AG08395 (cell line): ENCODE measurements at places on chromosomes 7 and 10.

DNA sequence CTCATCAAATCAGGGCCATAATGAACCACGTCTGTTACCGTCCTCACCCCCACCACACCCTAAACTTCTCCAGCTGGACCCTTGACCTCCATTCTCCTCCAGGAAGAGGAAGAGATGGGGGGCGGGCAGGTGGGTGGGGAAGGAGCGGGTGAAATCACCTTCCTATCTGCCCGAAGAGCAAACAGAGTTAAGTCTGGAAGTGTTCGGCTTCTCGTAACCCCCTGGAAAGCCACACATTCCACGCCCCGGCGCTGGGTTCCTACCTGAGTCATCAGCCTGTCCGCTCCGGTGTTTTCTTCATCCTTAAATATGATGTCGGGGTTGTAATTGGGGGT lies 736 bp downstream of the SHH start:
- no peak for DNase-seq

DNA sequence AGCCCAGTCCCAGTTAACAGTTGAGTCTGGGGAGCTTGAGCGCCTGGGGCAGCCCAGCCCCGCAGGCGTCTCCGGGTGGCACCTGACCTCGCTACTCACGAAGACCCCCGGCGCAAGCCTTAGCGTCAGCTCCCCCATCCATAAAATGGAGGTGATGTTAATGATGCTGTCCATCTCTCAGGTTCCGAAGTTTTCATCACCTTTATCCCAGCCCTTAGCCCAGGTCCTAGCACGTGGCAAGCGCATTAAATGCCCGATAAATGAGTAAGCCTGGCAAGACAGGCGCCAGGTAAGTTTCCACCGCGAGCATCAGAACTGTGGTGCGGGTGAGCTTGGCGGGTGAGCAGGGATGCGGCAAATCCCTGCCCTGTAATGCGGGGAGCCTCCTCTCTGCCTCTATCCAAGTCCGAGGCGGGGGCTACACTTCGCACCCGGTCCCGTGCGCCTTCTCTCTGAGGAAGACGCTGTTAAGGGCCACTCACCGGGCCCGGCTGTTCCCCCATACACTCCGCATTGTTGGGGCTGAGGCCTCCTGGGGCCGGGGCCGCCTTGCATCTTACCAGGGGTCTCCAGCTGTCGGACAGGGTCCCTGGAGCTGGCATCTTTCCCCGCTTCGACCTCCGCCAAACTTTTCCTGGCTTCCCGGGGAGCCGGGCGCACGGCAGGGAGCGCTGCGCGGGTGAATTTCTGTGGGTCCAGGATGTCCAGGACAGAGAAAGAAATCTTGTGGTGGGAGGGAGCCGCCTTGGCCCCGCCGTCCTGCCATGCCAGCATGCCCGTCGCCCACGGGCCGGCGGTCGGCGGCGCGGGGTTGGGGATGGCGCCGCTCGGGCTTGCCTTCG lies 444 bp downstream of the NKX1-2 start:
- DNase-seq = no peak

- no peak for DNase-seq
Measured at GRCh38 chr7:93629291-93629801, 54.8 kb upstream of the CALCR start.

- no peak for DNase-seq
Measured at GRCh38 chr10:44979281-44980191, 927 bp upstream of the DEPP1 start.

- no peak for DNase-seq
Measured at GRCh38 chr10:124265391-124265745, 153.4 kb downstream of the OAT start.

DNA sequence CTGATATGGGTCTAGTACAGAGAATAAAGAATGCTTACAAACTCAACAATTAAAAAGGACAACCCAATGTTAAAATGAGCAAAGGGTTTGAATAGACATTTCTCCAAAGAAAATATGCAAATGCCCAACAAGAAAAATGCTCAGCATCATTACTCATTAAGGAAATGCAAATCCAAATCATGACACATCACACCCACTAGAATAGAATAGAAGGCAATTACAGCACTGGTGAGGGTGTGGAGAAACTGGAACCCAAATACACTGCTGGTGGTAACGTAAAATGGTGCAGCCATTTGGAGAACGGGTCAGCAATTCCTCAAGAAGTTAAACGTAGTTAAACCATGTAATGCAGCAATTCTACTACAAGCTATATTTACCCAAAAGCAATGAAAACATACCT lies 53.8 kb downstream of the KDM7A start:
- DNase-seq = no peak

GRCh38 chr7:132575982-132576720 lies at the start of gene PLXNA4:
PLXNA4 (minus strand) TSS chr7:132576470; CDS start chr7:132508693, 67,777 bp downstream.
- DNase-seq = no peak

GRCh38 chr10:48714088-48714487 lies 29.4 kb downstream of the WDFY4 start:
- no peak for DNase-seq

DNA sequence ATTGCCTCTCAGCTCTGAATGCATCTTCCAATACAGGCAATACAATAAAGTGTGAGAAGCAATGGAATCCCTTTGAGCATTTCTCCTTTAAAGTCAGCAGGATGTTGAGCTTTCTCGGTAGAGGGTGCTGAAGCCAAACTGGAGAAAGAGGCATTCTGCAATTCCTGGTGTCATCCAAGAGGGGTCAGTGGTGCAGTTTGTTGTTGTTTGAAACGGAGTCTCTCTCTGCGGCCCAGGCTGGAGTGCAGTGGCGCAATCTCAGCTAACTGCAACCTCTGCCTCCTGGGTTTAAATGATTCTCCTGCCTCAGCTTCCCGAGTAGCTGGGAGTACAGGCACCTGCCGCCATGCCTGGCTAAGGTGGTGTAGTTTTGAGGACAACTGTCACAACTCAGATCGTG lies 486.5 kb downstream of the CALN1 start:
- no peak for DNase-seq

DNA sequence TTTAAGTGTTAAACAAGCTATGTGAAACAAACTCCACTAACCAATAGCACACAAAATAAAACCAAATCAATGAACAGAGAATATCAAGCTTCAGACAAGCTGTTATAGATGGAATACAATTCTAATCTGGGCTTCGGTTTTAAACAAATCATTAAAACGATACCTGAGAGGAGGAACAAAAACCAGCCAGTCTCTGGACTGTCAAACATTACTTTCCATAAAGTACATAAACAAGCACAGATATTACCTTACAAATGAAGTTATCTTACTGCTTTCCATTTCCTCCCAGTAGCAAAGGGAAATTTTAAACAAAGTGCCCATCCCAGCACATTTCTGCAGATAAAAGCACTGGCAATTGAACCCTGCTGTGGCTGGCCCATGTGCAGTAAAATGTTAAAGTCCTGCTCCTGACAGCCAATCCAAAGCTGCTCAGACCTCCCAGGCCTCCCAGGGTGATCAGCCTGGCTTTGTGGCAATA lies 128.0 kb downstream of the NRCAM start:
- DNase-seq = no peak

DNA sequence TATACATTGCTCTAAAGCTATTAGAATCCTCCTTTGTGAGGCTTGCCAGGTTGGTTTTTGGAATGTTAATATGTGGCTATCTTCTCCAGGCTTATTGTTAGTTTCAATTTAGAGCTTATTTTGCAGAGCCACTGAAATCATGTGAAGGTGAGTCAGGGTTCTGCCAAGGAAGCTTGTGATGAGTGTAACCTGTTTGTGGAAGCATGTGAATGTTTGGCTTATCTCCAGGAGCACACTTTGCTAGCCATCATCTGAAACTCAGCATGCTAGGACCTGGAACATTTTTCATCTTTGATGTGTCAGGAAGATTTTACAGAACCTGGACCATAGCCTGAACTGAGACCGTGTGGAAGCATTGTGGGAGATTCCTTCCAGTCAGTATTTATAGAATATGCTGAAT lies 197.3 kb downstream of the PPP1R9A start:
- DNase-seq = no peak

DNA sequence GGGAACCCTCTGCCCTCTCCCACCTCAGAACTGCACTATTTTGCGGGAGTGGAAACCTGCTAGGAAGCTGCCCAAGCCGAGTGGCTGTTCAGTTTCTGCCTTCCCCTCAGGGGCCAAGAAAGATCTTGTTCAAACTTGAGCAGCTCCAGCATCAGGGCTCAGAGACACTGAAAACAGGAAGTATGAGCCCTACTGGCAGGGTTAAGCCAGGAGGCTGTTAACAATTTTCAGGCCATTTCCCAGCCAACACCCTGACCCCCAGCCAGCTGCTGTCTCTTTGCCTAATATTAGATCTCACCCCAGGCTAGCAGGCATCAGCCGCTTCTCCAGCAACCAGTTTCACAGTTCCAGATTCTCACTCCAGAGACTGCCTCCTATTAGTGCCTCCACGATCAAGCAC lies 9.2 kb downstream of the PLAU start:
- peak; percentile 58 for DNase-seq

DNA sequence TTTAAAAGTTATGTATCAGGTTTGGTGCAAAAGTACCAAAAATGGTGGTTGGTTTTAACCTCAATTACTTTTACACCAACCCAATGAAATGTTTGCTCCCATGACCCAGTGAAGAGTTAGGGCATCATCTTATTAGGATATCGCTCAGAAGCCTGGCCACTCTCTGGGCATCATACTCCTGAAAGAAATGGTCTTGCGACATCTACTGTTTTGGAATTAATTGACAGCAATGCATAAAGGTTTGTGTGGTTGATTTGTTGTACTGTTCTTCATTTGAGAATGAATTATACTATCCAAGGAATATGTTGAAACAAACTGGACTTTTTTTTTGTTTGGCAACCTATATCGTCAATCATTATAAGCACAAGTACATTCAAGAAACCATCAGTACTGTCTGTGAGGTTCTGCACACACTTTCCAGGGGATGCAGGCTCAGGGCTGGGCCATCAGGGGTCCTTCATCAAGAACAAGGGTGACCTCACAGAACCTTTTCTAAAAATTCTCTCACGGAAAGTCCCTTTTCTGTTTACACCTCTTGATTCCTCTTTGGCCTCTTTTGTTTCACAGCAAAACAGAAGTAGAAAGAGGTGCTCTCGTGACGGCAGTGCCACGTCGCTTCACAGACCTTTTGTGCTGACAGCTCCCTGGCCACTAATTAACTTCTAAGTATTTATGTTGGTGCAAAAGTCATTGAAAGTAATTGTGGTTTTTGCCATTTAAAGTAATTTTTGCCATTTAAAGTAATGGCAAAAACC lies 117.2 kb upstream of the KLF6 start:
- no peak for DNase-seq

GRCh38 chr10:19947215-19947614 lies 131.0 kb downstream of the PLXDC2 start:
- no peak for DNase-seq

DNA sequence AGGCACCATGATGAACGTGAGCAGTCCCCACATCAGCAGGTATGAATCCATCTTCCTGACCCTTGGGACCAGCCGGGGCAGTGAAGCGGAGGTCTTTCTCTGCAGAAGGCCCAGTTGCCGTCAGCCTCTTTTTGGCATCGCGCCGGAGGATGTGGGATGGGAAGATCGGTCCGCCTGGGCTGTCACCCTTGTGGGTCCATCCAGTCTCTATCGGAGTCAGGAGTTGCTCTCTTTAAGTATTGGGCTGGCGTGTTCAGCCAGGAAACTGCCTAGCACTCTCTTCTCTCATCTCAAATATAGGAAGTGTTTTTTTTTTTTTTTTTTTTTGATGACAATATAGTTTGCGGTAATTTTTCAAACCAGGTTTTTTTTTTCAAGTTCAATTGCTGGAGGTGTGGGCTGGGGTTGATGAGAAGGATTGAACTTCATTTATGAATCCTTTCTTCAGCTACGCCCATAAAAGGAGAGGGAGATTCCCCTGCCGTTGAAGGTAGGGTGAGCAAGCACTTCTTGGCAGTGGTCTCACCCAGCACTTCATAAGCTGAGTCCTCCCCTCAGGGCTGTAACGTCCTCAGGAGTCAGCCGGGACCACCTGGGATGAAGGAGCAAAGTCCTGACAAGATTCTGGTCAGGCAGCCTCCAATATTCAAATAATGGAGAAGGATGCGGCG lies at the start of gene IL2RA:
Gene IL2RA, minus strand, starts transcription at position 267 of the 671 bp plus-strand sequence. Its CDS starts 216 bp downstream, at position 51.
- no peak for DNase-seq

- DNase-seq = no peak
Measured at GRCh38 chr10:73731588-73732375, 12.4 kb upstream of the SEC24C start.

DNA sequence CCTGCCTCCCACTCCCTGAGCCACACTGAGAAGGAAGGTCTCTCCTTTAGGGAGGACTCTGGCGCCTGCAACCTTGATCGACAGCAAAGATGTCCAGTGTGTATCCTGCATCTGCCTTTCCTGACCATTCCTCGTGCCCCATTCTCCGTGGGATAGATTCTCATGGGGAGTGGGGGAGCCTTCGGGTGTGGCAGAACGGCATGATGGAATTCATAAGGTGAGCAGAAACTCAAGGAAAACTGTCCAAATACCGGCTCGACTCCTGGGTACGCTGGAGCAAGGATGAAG lies 636 bp upstream of the RARRES2 start:
- no peak for DNase-seq

DNA sequence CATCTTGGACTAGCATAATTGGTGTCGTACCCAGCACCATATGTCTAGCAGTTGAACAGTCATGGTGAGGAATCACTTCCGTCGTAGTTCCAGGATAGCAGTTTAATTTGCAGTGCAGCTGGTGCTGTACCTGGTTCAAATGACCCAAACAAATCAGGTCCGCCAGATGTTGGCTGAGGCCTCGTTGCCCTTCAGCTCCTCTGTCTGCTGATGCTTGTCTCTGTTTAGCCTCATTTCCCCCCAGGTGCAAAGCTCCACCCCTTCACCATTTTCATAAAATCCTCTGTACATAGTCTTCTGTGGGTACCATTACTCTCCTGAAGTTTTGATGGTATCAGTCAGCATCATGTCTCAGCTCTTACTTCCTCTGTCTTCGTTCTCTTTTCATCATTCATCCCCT lies 35.1 kb downstream of the UMAD1 start:
- no peak for DNase-seq

- no peak for DNase-seq
Measured at GRCh38 chr10:101759309-101760247, 16.3 kb downstream of the FGF8 start.

- DNase-seq = no peak
Measured at GRCh38 chr10:10156917-10157600, 860.6 kb upstream of the CELF2 start.

GRCh38 chr10:116554628-116555027 lies 8.9 kb downstream of the PNLIP start:
- no peak for DNase-seq

DNA sequence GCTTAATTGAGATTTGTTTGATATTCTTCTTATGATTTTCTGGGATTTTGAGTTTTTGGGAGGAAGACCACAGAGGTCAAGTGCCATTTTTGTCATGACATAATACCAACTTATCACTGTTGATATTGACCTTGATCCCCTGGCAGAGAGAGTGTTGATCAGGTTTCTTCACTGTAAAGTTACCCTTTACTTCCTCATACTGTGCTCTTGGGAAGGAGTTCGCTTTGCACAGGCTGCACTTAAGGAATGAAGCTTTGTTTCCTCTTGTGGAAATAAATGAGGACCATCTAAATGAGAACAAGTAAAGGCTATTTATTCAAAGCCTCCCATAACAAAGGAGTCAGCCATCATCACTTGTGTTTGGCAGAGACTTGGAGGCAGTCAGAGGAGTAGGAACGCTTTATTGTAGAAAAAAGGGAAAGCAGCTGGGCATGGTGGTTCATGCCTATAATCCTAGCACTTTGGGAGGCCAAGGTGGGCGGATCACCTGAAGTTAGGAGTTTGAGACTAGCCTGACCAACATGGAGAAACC lies 16.1 kb downstream of the ST7 start:
- no peak for DNase-seq

GRCh38 chr7:131692131-131692960 lies 135.9 kb upstream of the PODXL start:
- peak; percentile 64 for DNase-seq
